Activated T-helper 1 cell treated with Interleukin-2 at 50 U/mL for 16 hours (primary cell): ENCODE measurements at places on chromosomes 4 and X.

- DNase-seq: no peak
These were observed 16.9 kb downstream of the STAP1 start for GRCh38 chr4:67575232-67576058.

DNA sequence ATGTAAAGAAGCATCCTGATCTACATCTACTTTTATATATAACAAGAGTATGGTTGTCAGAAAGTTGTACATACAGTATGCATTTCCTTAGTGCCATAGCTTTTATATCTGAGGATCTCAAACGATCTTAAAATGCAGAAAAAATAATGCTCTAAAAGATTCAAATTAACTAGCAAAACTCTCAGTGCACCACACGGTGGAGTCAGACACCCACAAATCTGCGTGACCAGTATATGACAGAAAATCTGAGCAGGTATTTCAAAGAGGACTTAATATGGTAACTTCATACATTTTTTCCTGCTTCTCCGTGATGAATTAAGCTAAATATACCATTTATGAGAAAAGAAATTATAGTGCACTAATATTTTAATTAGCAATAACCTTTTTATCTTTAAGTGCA lies 803.0 kb downstream of the DMD start:
- DNase-seq: no peak

DNA sequence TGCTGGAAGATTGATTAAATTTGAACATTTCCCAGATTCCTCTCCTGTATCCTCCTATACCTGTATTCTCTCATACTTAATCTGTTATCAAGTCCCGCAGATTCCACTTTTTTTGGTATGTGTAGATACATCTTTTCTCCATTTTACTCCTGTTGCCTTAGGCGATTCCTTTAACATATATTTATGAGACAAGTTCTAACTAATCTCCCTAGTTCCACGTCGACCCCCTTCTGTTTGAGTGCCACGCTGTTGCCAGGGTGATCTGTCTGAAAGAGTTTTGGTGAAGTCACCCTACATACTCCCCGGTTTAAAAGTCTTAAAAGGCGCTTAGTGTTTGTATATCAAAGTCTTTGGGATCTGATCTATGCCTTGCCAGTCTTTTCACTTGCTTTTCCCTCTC lies 2.4 kb downstream of the HNRNPH2 start:
- no peak for DNase-seq

DNA sequence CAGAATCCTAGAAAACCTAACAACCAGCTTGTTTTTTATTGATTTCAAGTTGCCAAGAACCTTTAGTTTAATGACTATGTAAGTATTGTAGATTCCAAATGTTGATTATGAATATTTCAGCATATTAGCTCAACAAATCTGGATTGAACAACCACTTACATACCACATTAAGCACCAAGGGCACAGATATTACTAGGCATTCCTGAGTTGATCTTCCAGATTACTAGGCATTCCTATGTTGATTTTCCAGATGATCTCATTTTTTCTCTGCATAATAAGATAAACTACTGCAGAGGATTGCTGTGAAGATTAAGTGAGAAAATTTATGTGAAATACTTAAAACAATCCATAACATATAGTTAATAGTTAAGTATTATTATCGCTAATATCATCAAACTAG lies 17.4 kb upstream of the DCAF8L1 start:
- no peak for DNase-seq

DNA sequence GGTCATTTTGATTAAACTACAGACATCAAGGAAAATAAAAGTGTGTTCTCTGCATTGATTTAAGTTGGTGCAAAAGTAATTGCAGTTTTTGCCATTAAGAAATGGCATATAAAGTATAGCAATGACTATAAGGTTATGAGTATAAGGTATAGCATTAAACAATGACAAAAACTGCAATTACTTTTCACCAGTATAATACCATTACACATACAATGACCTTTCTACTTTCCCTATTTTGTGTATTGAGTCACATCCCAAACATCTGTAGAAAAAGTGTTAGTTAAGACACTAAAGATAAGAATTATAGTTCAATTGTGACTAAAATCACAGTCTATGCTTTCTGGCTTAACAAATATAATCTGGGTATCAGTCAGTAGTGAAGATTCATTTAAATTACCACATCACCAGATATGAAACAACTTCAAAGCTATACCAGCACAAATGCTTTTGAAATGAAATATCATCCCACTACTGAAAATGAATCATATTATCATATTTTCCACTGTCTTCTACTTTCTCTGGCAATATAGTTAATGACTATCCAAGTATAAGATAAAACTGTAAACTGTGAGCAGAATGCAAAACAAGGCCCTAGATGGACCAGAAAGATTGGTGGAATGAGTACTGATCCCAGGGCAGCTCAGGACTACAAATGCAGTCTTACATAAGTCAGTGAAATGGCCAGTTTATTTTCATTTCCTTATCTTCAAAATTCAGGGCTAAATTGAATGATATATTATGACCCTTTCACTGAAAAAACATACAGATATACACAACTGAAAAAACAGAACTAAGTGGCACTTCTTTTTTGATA lies 241.1 kb downstream of the ANTXR2 start:
- DNase-seq: no peak

DNA sequence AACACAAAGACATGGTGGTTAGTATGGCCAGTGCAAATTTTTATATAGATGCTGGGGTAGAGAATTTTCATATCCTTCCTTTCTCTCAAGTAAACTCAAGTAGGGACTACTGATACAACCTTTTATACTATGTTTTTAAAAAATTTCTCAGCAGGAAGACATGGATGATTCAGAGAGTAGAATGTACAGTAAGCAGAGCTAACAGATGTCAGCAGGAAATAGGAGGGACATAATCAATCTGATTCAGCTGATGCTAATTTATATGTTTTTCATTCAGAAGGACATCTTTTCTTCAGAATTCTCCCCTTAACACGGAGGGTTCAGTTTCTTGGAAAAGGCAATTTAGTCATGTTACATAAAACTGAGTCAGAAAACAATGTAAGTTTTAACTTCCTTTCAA lies 95.4 kb downstream of the GRIA2 start:
- no peak for DNase-seq

- DNase-seq: no peak
These were observed 620.6 kb downstream of the BCOR start for GRCh38 chrX:39477031-39477761.

DNA sequence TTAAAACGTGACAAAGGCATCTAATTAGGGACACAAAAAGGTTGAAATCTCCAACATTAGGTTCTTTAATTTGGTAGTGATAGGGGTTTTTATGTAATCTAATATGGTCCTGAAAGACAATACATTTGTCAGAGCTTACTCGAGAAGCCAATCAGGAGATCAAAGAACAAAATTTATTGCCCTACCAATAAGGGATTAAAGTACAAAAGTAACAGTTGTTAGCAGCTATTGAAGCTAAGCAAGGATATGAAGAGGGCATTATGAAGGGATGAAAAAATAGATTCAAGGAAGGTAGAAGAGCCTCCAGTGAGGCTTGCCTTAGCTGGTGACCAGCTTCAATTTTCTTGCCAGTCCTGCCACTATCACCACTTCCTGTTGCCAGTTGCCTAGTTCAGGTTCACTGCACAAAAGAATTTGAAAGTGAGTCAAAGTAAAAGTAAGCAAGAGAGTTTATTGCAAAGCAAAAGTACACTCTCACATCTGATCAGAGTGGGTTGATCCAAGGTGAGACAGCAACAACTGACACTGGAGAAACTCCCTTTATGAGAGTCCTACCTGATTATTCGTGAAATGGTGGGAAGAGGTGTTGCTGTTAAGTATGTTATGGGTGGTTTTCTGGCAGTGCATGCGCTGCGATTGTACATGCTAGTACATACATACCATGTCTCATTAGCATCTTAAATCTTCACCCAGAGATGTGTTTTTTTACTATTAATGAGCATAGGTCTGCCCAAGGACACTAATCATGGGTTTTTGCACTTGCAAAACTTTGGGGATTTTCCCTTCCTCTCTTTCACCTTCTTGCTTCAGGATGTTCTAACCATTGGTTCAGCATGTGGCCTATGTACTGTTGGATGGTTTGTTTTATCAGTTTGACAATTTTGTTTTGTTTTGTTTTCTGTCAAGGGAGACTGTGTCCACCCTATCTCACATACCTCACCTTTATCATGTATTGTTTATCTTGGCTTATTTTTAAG lies 263.2 kb upstream of the ITM2A start:
- DNase-seq: no peak

GRCh38 chrX:23861215-23861896 lies 46.4 kb downstream of the APOO start:
- DNase-seq: no peak

- no peak for DNase-seq
These were observed 3.6 kb downstream of the TBCK start for GRCh38 chr4:106312377-106312776.

- DNase-seq: no peak
These were observed 38.1 kb upstream of the GK2 start for GRCh38 chr4:79446145-79446544.

DNA sequence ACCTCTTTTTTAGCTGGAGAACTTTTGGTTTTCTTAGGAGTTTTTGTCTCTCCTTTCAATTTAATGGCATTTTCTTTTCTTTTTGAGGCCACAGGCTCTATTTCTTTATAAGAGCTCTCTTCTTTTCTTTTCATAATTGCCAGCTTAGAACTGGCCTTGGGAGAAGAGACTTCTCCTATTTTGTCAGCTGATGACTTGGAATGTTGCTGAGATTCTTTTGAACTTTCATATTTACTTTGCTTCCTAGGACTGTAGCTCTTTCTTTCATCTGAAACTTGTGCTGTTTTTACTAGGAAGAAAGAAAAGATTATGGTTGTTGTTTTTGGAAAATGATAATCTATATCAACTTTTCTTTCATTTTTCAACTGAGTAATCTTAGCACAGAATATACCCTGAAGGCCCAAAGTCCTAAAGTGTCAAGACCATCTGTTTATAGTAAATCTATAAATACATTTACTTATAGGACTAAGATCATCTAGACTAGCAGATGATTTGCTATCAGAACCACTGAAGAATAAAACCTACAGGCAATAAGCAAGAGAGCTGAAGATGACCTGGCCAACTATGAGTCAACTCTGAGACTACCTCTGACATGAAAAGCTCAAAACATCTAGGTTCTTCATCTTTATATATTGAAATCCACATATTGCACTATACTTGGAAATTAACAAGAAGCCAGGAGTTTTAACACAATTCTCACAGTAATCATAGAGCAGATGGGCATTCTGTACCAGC lies 45.6 kb downstream of the RFC1 start:
- DNase-seq: no peak

- no peak for DNase-seq
These were observed 18.6 kb downstream of the CLCN4 start for GRCh38 chrX:10175319-10175871.

DNA sequence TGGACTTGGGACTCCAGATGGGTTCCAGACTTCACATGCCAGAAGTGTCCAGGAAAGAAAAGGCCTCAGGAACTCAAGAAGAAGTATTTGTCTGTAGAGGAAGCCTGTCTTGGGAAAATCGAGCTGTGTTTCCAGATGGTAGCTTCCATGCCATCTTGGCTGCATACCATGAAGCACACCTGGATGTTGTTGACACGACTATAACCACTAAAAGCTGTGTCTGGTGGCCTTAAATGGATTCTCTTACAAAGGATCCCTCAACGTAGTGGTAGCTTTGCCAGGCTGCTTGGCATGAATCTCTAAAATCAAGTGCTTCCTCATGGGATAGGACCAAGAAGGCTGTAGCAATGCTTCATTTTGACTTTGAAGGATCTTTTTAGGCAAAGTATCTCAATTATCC lies 313.4 kb upstream of the BOD1L1 start:
- DNase-seq: no peak

DNA sequence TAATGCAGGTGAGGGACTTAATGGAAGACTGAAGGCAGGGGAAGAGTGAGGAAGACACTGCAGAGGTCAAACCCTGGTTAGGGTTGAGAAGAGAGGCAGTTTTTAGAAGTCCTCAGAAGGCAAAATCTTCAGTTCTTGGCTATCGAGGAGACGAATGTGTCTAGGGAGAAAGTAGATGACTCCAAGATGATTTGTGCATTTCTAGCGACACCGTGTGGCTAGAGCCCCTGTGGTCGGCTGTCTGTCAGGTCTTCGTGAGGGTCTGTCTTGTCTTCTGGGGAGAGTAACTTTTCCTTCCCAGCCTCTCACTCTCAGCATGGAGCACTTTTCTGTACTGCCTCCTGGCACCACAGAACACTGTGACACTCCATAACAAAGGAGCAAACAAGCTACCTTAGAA lies 458.1 kb downstream of the STIM2 start:
- DNase-seq: no peak

DNA sequence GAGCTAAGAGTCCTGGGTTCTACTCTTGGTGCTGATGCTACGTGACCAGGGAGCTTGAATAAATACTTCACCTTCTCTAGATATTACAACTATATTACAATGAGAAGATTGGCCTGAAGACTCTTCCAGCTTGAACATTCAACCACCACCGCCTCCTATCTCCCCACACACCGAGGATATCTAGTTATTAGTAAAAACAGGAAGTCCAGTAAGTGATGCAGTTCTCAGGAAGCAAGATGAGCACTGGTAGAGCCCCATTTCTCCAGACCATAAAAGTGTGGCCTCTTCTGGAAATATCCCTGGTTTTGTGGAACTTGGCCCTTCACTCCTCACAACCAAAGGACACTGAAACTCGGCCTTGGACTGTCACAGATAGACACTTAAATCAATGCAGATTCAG lies 18.5 kb downstream of the PJA1 start:
- no peak for DNase-seq

GRCh38 chr4:33067221-33067620 lies 2347.1 kb downstream of the PCDH7 start:
- DNase-seq: no peak

DNA sequence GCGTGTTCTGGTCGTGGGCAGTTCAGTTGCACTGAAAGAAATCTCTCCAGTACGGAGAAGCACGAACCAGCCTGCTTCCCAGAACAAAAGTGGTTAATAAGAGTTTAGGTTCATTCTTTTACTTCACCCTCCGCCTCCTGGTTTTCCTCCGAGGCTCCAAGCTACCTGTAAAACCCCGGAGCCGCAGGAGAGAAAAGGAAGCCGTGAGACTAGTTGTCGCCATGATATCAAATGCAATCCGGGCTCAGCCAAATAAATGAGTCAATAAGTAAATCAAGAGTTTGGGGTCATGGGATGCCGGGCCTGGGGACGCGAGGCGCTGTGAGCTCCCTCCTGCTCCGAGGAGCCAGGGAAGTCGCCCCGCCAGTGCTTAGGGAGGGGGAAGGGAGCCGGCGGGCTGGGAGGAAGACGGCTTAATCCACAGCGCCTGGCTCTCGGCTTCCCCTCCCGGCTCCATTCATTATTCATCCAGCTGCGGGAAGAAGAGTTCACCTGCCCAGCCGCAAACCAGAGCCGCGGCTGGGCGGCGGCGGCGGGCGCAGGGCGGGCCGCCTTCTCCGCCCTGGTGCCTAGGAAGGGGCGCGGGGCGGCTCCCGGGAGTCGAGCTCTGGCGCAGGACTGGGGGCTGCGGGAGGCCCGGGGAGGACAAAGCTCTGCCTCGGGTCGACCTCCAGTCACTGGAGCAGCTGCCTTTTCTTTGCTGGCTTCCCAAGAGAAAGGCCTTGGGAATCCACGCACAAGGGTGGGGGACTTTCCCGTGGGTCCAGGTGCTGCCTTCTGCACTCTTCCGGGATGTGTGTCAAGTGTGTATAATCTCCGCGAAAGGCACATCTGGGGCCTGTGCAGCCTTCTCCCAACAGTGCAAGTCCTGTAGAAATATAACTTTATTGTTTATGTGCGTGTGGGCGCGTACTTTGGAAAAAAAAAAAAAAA lies 1.7 kb downstream of the FRAS1 start:
- no peak for DNase-seq

- DNase-seq: no peak
These were observed 69.8 kb downstream of the BMPR1B start for GRCh38 chr4:94827481-94828110.
